ENCODE measurements at places on chromosomes 7 and 10. TPM values are rescaled to one million over a fixed set of nuclear protein-coding genes. Genes with fewer than 3 reads are reported as not detected.
A peak's percentile ranks its signal among the peaks of the same experiment; 100 is the strongest.

- no peak overlapping the region for H3K4me3 ChIP-seq
- H3K27ac ChIP-seq: no peak overlapping the region
- no peaks in the 10 kb centered on the region for H3K36me3 ChIP-seq
- peaks cover 6% of the 10 kb centered on the region for H3K27me3 ChIP-seq
These were observed 14.8 kb upstream of the ANKRD1 start for GRCh38 chr10:90935581-90936275.

DNA sequence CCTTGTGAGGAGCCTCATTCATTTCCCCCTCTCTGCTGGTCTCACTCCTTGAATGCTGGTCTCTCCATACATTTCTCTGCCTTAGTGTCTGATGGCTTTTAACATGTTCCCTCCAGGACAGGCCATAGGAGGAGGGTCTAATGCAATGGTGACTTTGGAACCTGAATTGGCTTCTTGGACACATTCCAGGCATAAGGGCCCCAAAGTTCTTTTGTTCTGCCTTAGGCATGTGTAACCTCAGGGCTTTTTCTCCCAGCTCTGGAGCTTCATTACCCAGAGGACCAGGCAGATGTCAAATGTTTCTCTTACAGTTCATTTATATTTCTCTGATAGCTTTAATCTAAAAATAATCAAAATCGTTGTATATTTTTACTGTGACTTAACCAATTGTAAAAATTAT lies 162.6 kb downstream of the SDK1 start:
- H3K27ac ChIP-seq: no peak overlapping the region
- no peak overlapping the region for H3K4me3 ChIP-seq
- H3K4me1 ChIP-seq: peaks cover 9% of the 10 kb centered on the region
- no peaks in the 10 kb centered on the region for H3K27me3 ChIP-seq
- DNase-seq: no peak

GRCh38 chr10:29608476-29609301 lies 26.1 kb downstream of the SVIL start:
- H3K36me3 ChIP-seq: peaks cover 33% of the 10 kb centered on the region
- no peak for DNase-seq
- H3K4me1 ChIP-seq: peaks cover 23% of the 10 kb centered on the region
- H3K27ac ChIP-seq: no peak overlapping the region

DNA sequence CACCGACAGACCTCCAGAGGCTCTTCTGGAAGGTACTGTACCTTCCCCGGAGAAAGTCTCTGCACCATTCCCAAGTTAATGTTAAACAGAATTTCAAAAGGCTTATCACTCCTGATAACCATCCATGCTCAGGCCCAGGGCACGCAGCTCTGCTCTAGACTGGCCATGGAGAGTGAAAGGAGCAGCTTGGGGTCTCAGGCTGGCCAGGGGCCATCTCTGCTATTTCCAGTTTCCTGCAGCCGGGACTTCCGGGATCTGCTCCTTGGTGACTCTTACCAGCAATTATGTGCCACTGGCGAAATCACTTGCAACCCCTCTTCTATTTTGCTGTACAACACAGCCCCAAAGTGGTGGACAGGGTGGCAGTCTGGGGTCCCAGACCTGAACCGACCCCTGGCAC lies 6.0 kb downstream of the CLDN15 start:
- no peaks in the 10 kb centered on the region for H3K36me3 ChIP-seq
- H3K4me3 ChIP-seq: peak overlapping the region; percentile 78
- DNase-seq: no peak
- H3K4me1 ChIP-seq: peaks cover 9% of the 10 kb centered on the region
- H3K27me3 ChIP-seq: no peaks in the 10 kb centered on the region

The WASL gene
- total RNA-seq: 34.4 TPM

The CLDN15 gene
- total RNA-seq: 16.3 TPM

All from type B pancreatic cell (in vitro differentiated cells).